ENCODE measurements at places on chromosomes 13 and 19.
A peak's percentile ranks its signal among the peaks of the same experiment; 100 is the strongest.

GRCh38 chr19:35178701-35179100 is 24.2 kb downstream of the FXYD5 start:
- DNase-seq, result no peak

DNA sequence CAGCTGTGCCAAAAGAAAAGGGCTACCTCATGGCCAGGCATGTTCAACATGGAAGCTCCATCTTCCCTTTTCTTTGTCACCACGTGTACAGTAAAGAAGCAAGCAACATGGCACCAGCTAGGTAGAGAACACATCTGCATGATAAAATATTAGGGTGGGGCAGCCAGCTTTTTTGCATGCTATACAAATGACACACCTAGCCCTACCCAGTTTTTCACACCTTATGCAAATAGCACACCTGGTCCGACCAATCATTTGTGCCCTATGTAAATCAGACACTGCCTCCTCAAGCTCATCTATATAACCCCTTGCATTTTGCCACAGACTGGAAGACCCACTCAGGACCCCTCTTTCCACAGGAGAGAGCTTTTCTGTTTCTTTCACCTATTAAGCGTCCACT is 85.5 kb downstream of the STOML3 start:
- no peak for DNase-seq

DNA sequence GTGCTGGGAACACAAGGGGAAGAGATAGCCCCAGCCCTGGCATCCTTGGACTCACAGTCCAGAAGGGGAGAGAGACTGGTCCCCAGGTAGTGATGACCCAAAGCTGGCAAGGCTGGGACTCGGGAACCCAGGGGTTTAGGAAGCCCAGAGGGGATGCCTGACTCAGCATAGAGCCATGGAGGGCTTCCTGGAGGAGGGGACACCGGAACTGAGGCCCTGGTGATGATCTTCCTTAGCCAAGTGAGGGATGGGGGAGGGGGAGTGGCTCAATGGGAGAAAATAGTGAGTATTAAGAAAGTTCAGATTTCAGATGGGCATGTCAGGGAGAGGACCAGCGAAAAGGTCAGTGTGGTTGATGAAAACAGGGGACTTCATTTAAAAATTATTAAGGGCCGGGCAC is 26.8 kb downstream of the EXOC3L2 start:
- no peak for DNase-seq

DNA sequence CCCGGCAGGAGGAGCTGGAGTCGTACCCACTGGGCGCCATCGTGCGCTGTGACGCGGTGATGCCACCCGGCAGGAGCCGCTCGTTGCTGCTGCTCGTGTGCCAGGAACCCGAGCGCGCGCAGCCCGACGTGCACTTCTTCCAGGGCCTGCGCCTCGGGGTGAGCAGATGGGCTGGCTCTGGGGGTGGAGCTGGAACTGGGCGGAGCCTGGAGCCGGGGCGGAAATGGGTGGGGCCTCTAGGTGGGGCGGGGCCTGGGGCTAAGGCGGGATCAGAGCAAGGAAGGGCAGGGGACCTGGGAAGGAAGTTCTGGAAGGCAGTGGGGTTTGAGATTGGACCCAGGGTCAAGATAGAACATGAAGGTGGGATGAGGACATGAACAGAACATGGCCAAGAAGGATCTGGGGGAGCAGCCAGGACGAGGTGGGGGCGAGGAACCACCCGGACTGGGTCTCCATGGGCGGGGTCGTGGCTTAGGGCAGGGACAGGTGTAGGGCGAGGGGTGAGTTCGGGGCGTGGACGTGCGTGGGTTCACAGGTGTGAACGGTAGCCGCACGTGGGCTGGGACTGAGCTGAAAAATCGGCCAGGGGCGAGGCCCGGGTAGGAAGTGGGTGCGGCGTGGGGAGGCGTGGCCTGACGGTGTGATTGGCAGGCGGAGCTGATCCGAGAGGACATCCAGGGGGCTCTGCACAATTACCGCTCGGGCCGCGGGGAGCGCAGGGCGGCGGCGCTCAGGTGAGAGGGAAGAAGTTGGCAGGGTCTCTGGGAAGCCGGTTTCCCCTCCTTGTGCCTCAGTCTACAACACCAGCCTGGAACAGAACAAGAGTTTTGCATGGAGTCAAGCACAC is 4.7 kb downstream of the EPS8L1 start:
- peak; percentile 33 for DNase-seq

- no peak for DNase-seq
These were observed 708 bp upstream of the ERCC1 start for GRCh38 chr19:45424191-45425058.

DNA sequence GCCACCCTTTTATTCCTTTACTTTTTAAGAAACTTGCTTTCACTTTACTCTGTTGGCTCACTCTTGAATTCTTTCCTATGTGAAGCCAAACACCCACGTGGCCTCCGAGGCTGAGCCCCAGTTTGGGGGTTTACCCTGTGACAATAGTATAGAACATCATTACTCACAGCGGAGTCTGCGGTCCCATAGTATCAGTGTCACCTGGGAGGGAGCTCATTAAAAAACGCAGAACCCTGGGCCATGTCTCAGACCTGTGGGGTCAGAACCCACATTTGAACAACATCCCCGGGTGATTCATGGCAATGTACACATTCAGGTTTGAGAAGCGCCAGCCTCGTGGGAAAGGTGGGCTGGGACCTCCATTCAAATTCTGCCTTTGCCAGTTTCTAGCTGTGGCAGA is 36.0 kb upstream of the UBL3 start:
- no peak for DNase-seq
